CD4-positive, alpha-beta memory T cell (primary cell): ENCODE measurements at places on chromosomes 5 and 9.

GRCh38 chr5:106966686-106967315, 703.9 kb downstream of the EFNA5 start:
- no peak for DNase-seq

DNA sequence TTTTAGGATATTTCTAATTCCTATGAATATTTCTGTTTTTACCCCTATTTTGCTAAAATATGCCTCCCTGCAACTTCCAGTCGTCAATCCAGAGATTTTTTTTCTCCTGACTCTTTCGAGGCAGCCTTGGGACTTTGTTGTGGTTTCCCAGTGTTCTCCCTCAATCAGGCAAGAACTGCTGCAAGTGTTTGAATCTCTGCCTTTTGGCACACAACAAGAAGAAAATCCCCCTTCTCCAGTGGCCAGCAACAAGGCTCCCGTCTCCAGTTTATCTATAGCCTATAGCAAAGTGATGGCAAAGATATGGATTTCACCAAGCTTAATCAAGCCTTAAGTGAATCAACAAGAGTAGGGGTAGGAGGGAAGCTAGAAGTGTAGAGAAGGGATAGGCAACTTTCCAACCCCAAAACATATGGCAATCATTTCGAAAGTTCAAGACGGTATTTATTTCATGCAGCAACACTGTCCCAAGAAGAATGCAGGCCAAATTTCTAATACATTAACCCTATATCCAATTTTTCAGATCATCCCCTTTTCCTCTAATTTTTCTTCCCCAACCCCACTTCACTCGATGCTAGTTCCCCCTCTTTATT, 37.7 kb upstream of the PAPPA start:
- no peak for DNase-seq

DNA sequence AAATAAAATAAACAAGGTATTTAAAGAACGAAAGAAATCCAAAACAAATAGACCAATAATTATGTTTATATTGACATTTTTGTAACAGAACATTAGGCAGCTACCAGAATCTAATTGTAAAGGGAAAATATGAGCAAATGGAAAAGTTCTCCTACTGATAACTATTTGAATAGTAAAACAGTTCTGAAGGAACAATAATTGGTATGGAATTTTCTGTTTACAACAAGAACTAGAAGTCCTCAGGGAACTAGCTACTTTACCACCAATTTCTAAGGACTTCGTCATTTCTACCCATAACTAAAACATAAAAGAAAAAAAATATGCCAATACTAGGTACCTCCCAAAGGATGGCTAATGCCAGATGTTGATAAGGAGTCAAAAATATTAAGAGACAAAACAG, 58.5 kb downstream of the AP3B1 start:
- DNase-seq: no peak

DNA sequence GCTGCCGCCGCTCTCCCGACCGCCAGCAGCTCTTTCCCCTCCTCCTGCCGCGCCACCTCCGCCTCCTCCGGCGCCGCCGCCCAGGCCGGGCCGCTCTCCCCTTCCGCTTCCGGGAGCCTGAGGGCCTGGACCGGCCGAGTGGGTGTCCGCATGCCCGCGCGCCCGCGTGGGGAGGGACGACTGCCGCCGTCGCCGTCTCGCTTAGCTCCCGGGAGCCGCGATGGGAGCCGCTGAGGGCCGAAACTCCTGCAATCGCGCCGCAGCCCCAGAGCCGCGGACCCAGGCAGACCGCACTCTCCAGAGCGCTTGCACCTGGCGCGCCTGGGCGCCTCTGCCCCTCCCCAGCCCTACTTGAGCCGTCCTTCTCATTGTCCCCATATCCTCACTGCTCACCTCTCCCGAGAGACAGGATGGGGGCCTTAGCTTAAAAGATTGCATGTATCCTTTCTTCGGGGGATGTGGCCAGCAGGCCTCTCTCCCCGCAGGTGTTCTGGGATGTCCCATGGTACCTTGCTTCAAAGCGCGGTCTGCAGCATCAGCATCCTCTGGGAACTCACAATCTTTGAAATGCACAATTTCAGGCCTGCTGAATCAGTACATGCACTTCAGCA, at the start of gene ZDHHC21:
TSS of gene ZDHHC21 (minus strand) at position 182 of the 611 bp plus-strand sequence. CDS start 19,092 bp downstream, outside the sequence.
- DNase-seq: peak; percentile 57

DNA sequence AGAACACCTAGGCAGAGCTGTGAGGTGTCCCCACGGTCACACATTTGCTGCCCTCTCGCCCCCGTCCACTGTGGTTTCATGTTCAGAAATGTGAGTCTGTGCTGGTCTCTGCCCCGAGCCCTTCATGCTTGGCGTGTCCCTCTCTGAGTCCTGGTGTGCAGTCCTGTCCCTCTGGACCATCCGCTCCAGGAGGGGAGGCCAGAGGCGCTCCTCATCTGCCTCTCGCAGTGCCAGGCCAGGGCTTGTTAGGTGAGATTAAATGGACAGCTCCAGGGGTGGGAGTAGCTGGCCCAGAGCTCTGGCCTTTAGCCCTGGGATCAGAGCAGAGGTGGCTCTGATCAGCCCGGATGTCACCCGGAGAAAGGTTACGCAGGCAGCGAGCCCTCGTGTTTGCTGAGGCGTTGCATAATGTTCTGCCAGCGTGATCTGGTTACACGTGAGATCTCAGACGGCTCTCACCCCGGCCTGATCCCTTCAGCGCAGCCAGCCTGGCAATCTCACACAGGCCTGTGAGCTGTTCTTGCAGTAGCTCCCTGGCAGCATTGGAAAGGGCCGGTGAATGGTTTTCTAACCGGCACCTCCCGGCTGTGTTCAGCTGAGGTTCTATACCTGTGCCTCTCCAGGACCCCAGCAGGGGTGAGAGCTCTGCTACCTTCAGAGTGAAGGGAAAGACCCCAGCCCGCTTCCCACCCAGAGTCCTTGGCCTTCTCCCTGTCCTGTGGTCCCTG, 24.5 kb downstream of the PTGES2 start:
- no peak for DNase-seq

- no peak for DNase-seq
These were observed 19.7 kb downstream of the HRH2 start for GRCh38 chr5:175677571-175677970.

GRCh38 chr9:134709512-134710270, 68.1 kb downstream of the COL5A1 start:
- DNase-seq: no peak

DNA sequence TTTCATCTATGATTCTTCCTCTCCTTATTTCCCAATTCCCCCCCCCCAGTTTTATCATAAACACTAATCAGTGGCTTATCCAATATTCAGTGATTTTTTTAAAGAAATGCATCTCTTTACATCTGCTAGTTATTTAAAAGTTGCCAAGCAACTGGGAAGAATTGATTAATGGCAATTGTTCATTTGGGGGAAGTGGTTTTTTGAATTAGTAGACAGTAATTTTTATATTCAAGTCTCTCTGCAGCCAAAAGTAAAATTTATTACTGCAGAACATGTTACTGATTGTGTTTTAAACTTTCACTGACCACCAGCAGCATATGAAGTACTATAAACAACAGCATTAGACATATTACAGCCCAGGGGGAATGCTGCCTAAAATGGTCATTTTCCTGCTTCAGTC, 308.8 kb upstream of the NREP start:
- DNase-seq: no peak
